Inflammatory macrophage treated with lipopolysaccharide for 4 hours (primary cell): ENCODE measurements at places on chromosomes 16 and 17.
A peak's percentile ranks its signal among the peaks of the same experiment; 100 is the strongest.

DNA sequence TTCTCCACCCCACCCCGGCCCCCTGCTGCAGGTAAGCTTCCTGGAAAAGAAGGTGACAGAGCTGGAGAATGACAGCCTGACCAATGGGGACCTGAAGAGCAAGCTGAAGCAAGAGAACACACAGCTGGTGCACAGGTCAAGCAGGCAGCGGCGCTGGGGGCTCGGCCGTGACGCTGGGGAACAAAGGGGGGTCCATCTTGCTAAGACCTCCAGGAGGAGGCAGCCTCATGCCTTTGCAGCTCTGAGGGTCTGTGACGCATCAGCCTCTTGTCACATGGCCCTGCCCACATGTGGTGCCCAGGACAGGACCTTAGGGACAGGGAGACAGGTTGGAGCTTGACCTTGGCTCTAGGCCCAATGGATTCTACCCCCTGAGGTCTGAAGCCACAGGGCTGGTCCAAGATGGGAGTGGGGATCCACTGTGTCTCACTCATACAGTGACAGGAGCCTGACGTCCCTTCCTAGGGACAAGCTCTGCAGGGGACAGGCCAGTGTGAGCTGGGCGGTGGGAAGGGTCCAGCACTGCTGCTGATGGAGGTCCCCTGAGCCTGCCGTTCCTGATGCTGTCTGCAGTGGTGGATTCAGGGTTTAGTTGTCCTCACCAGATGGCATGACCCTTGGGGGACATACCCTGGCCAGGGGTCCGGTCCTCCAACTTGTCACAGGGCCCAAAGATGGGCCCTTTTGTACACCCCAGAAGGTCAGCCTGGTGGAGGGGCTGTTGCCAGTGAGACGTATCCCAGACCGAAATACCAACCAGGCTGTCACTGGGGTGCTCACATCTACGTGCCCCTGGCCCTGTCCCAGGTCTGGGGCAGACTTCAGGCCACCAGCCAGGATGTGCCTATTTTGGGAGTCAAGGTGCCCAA, 132.6 kb downstream of the RAB11FIP4 start:
- DNase-seq, result no peak

DNA sequence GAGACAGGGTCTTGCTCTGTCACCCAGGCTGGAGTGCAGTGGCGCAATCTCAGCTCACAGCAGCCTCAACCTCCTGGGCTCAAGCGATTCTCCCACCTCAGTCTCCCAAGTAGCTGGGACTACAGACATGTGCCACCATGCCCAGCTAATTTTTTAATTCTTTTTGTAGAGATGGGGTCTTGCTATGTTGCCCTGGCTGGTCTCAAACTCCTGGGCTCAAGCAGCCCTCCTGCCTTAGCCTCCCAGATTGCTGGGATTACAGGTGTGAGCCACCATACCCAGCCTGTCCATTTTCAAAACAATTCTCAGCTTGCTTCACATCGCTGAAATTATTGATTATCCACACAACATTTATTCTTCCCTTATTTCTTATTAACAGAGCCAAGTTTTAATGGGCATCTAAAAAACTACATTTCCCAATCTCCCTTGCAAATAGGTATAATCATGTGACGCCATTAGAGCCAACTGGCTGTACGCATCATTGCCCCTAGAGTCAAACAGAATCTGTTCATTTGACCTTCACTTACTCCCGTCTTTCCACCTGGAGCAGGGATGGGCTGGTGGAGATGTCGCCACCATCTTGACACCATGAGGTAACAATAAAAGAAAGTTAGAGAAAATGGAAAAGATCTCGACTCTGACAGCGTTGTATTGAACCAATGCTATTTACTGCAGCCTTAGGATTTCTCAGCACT, 148.0 kb upstream of the FOXF1 start:
- no peak for DNase-seq

DNA sequence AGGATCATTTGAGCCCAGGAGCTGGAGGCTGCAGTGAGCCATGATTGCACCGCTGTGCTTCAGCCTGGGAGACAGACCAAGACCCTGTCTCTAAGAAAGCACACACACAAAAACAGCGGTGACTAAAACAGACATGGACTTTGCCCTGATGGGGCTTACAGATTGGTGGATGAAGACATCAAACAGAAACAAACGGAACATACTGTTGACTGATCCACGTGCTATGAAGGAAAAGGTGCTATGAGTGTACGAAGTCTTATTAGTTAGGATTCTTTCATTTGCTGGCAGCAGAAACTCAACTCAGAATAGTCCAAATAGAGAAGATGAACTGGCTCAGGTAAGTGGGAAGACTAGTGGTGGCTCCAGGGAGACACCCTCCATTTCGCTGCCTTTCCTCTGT, 309.8 kb upstream of the N4BP1 start:
- DNase-seq, result no peak

DNA sequence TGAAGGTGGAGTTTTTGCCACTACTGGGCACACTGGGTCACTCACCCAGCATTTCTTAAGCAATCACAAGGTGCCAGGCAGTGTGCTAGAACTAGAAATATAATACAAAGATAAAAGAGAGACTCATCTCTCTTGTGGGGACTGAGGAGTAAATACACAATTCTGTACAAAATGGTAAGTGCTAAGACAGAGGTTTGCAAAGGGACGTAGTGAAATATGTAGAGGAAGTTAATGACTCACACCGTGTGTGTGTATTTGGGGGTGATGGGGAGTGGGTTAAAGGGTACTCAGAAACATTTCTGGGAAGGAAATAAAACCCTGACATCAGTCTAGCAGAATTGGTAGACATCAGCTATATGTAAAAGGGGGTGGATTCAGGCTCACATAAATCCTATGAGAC, 389.3 kb downstream of the CA10 start:
- DNase-seq, result no peak

DNA sequence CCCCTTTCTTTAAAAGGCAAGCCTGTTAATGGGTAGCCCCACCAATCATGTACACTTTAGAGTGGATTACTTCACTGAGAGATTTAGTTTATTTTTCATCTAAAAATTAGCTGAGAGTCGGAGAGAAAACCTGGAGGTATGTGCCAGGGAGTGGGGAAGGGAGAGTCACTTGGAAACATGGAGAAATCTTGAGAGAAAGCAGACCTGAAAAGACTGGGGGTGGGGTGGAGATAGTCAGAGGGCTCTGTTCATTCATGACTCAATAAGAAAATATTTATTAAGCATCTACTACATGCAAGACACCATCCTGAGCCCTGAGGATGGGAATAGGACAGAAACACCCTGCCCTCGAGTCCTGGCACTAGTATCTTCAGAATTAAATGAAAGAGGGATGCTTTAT, 27.4 kb upstream of the RCVRN start:
- no peak for DNase-seq

- DNase-seq, result no peak
Measured at GRCh38 chr17:74123866-74124444, 79.5 kb upstream of the RPL38 start.

GRCh38 chr16:83772806-83773205, 35.0 kb upstream of the HSBP1 start:
- DNase-seq, result no peak

GRCh38 chr16:59905606-59906005, 1171.5 kb upstream of the GOT2 start:
- DNase-seq, result no peak

DNA sequence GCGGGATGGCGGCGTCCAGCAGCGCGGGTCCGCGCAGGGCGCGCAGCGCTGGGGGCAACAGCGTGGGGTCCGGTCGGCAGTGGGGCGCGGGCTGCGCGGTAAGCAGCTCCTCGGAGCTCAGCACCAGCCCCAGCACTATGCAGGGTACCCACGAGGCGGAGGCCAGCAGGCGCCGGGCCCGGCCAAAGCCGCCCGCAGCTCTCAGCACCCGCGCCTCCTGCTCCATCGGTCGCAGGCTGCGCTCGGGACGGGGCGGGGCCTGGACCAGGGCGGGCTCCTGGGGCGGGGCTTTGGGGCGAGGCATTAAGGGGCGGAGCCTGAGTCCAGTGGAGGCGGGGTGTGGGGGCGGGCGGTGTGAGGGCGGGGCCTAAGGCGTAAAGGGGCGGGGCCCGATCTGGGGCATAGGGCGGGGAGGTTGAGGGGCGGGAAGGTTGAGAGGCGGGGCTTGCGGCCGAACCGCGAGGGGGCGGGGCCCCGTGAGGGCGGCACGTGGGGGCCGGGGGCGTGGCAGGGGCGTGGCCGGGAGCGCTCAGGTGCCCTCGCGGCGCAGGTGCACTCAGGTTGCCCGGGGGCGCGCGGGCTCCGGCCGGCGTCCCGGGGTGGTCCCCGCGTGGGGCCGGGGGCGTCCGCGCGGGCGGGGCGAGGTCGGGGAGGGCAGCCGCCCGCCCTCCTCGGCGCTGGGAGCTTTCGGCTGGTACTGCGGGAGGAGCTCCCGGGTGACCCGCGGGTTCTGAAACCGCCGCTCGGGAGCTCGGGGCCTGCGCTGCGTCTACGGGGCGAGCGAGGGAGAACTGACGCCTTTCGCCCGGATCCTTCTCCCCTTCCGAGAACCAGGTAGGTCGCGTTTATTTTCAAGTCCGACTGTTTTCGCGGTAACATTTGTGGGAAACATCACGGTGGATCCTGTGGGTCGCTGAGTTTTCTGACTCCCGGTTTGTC, 1.4 kb upstream of the SLC22A31 start:
- DNase-seq, result peak; percentile 71

- peak; percentile 51 for DNase-seq
Measured at GRCh38 chr17:2071455-2072281, 16.8 kb downstream of the HIC1 start.

DNA sequence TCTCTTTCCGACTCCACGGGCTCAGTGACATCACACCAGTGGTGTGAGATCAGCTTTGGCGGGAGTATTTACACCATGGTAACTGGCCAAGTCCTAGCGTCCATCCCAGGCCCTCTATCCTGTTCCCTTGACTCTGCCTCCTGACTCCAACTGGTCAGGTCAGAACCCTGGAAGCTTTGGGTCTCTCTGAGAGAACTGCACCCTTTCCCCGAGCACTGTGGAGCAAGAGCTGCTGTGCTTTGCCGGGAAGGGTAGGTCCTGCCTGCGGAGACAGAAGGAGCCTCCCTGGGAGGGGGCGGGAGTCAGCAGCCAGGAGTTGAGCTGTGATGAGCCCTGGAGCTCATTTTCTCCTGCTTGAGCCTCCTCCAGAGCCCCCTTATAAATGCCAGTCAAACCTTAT, 212.1 kb upstream of the TNRC6C start:
- no peak for DNase-seq

DNA sequence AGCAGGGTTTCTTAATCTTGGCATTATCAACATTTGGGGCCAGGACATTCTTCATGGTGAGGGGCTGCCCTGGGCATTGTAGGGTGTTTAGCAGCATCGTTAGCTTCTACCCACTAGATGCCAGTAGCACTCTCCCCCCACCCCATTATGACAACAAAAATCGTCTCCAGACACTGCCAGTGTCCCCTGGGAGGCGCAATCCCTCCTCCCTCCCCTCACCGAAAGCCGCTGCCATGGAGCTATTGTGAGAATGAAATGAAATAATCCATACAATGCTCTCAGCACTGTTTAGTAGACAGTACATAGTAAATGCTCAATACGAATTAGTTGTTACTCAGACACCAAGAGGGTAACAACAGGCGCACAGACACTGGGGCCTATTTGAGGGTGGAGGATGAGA, 502.9 kb downstream of the NPIPA7 start:
- no peak for DNase-seq

DNA sequence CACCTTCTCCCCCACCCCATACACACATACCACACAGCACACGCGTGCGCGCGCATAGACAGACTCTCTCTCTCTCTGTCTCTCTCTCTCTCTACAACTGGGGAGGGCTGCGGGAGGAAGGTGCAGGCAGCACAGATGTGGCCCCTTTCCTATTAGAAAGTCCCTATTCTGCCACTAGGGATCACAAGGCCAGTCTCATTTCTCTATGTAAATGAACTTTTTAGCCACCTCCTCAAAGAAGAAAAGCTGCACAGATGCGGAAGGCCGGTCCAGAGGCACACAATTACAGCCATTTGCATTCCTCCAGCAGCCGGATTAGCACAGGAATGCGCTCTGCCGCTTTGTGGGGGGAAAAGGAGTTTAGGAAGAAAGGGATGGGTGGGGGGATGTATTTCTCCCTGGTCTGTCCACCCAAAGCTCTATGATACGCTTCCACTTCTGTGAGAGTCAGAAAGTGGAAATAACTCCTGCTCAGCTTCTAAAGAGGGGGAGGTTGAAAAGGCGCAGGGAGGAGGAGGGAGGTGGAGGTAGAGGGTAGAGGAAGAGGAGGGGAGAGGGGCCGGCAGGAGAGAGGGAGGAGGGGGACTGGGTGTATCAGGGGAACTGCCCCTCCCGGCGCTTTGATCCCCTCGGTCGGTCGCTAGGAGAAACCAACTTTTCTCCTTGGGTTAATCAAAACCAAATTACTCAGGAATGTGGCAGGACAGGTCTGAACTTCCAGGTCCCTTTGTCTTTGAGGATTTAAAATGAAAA, 11.7 kb downstream of the ZFHX3 start:
- peak; percentile 65 for DNase-seq

DNA sequence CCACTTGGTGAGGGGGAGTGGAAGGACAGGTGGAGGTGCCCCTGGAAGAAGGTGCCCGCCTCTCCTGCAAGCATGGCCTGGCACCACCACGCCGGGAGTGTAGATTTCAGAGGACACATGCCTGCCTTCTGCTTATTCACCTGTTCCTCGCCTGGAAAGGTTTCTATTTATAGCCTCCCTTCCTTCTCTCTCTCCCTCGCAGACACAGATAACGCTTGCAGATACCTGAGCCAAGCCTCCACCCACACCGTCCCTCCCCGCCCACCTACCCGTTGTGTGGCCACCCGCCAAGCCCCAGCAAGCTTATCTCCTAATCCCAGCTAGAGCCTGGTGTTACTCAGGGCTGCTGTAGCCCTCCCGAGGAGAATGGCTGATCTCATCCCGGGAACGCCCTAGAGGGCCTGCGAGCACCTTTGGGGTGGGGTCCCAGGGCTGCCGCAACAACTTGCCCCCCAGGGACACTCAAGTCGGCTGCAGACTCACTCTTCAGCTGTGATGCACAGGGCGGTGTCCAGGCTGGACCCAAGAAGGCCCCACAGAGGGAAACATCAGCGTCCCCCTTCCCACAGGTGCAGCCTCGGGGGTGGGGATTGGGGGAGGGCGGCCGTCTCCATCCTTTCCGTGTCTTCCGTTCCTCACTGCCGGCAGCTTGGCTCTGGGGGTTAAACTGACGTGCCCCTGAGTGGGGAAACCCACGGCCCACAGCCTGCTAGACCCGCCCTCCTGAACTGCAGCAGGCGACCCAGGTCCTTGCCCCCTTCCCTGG, 1.9 kb upstream of the SNAI3 start:
- no peak for DNase-seq

DNA sequence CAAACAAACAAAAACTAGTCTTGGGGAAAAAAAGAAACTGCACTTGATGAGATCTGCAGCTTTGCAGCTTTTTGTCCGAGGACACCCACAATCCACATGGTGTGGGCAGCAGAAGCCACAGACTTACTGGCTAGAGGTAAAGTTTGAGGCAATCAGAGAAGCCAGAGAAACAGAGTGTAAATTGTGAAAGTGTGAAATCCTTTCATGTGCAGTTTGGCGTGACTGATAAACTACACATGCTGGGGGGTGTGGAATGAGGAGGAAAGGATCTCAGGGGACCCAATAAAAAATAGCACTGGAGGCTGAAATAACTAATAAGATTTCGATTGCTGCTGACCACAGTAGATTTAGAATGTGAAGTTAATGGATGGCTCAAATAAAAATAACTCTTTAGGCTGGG, 42.4 kb upstream of the HOXB13 start:
- peak; percentile 3 for DNase-seq
